Tibial nerve (tissue), 4 donors: ENCODE measurements at places on chromosomes 5 and 9.

- no peak overlapping the region for H3K27ac ChIP-seq
- H3K4me3 ChIP-seq, result no peak overlapping the region
- DNase-seq, result no peak
- H3K4me1 ChIP-seq, result no peaks in the 10 kb centered on the region
- no peaks in the 10 kb centered on the region for H3K27me3 ChIP-seq
Observed at GRCh38 chr5:169978714-169979113, 1.6 kb downstream of the INSYN2B start.

DNA sequence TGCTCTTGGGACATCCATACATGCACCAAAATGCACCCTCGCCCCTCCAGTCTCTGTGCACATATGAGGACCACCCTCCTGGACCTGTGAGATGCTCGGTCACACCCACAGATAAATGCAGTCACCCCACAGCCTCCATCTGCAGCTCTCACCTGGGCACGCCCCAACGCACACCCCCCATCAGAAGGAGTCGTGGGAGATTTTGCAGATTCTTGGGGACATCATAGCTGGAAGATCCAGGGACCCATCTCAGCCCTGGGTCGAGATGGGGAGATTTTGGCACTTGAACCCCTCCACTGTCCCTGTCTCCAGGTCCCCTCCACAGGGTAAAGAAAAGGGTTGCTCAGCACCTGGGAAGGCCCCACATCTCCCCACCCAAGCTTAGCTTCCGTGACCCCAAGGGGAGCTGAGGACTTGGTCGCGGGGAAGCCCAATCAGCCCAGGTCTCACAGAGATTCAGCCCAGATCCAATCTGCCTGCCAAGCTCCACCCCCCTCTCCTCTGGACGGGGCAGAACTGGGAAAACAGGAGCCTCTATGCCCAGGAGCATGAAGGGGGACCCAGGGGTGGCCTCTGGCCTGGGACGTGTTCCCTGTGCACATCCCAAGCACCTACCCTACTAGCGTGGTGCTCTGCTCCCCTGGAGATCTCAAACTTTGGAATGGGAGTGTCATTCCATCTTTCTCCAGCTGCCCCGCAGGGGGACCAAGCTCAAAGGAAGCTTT, 89.2 kb upstream of the LMX1B start:
- peaks cover 8% of the 10 kb centered on the region for H3K4me1 ChIP-seq
- H3K27me3 ChIP-seq, result peaks cover 26% of the 10 kb centered on the region

GRCh38 chr9:14532456-14533115, 160.6 kb downstream of the ZDHHC21 start:
- no peak for DNase-seq
- no peak overlapping the region for H3K4me3 ChIP-seq
- no peaks in the 10 kb centered on the region for H3K4me1 ChIP-seq
- H3K27ac ChIP-seq, result peak overlapping the region; percentile 74
- H3K27me3 ChIP-seq, result no peaks in the 10 kb centered on the region

DNA sequence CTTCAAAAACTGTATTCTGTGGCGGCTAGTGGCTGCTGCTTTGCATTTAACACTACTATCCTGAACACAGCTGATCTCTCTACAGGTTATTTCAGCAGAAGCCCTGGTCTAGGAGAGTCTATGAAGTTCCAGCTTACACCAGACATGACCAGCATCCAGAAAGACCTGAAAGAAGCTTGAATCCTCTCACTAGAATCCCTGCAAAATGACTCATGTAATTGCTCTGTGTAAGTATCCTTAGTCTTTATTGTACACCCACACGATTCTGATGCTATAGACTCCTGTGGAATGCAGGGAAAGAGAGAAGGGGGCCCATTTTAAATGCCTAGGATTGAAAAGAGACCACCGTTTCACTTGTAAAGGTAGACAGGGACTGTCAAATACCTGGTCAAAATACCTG, 859 bp upstream of the GRIA1 start:
- no peaks in the 10 kb centered on the region for H3K36me3 ChIP-seq
- no peaks in the 10 kb centered on the region for H3K27me3 ChIP-seq
- DNase-seq, result no peak
- no peak overlapping the region for H3K27ac ChIP-seq
- H3K4me1 ChIP-seq, result no peaks in the 10 kb centered on the region
